ENCODE measurements at places on chromosomes 1 and 21.

- DNase-seq = no peak
Observed at GRCh38 chr1:52420713-52421112, 16.3 kb downstream of the PRPF38A start.

GRCh38 chr1:100404821-100405220 is 52.5 kb downstream of the CDC14A start:
- no peak for DNase-seq

- DNase-seq = no peak
Observed at GRCh38 chr1:88186911-88187310, 497.2 kb upstream of the PKN2 start.

- no peak for DNase-seq
Observed at GRCh38 chr1:44792736-44793502, 4.9 kb upstream of the BEST4 start.

DNA sequence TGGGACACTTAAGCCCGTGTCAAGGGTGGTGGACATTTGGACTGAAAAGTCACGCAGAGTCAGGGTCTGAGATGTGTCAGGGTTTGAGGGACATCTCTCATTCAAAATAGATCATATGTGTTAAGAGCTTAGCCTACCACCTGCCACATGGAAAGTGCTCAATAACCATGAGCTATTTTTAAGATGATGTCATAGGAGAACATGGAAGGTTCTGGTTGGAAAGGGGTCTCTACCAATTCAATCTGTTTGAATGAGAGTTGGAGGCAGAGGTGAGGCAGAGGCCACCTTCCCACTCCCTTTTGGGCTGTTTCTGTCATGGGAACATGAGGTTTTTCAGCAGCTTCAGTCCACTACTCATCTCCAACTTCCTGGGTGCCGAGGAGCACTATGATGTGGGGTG is 239.9 kb downstream of the GRIK3 start:
- DNase-seq = no peak

GRCh38 chr1:155008015-155008941 is 5.7 kb downstream of the ZBTB7B start:
- DNase-seq = no peak

DNA sequence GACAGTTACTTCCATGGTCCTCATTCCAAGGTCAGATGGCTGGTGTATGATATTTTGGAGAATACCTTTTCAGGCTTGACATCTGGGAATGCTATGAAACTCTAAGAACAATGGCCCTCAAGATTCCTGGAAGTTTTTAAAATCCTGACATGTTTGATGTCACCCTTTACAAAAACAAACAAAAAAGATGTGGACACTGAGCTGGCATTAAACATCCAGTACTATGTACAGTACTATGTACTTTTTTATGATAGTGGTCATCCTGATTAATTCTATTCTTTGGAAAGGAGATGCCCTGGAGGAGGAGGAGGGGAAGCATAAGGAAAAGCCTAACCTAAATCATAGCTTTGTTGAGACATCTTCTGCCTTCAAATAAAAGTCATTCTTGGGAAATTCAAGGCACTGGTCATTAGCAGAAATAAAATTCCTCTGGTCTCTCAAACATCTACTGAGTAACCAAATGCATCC is 235.4 kb downstream of the HMCN1 start:
- DNase-seq = no peak

DNA sequence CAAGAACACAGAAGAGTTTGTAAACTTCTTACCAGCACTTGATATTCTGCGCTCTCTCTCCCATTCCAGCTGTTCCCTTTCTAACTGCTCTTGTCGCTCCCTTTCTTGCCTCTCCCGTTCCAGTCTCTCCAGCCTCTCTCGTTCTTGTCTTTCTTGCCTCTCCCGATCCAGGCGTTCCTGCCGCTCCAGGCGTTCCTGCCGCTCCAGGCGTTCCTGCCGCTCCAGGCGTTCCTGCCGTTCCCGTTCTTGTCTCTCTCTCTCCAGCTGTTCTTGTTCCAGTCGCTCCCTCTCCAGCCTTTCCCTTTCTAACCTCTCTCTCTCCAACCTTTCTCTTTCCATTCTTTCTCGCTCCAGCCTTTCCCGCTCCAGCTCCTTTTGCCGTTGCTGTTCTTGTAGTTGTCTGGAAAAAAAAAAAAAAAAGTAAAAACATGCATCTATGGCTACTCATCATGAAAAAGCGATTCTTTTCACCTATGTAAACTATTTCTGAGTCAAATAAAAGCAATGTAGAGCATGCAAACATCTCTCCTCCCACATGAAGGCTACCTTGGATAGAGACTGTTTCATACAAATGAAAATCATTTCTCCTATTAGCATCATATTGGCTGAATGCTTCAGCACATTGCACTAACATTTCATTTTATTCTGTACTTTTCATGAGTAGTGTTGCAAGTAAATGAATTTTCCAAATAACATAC is 91.5 kb upstream of the LBR start:
- peak; percentile 61 for DNase-seq

DNA sequence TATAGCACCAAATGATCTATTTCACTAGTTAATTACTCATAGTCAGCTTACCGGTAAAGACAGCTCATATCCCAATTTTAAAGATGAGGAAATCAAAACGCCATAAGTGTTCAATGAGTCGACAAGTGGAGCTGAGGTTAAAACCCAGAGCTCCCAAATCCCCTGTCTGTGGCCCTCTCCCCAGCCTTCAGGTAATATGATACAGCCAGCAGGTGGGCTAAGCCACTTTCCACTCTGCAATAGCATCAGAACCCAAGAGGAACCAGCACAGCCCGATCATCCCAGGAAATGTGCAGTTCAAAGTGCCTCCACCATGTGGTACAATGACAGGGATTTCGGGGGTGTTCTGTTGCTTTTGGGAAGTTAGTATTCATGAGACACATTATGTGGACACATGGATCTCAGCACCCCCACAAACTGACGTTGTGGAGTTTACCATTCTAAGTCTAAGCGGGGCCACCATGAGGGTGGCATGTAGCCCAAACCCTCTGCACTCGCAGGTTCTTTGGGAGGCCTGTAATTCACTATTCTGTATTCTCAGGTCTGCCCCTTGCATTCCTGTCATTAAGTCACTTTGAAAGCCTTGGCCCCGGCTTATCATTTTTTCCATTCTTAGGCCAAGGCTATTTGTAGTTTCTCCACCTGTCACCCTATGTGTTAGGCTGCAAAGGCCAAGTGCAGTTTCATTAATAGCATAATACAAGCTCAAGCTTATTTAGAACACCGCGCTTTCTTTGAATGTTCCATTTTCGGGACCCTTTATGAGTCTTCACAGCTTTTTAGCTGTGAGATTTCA is 26.3 kb upstream of the ACTN2 start:
- no peak for DNase-seq

DNA sequence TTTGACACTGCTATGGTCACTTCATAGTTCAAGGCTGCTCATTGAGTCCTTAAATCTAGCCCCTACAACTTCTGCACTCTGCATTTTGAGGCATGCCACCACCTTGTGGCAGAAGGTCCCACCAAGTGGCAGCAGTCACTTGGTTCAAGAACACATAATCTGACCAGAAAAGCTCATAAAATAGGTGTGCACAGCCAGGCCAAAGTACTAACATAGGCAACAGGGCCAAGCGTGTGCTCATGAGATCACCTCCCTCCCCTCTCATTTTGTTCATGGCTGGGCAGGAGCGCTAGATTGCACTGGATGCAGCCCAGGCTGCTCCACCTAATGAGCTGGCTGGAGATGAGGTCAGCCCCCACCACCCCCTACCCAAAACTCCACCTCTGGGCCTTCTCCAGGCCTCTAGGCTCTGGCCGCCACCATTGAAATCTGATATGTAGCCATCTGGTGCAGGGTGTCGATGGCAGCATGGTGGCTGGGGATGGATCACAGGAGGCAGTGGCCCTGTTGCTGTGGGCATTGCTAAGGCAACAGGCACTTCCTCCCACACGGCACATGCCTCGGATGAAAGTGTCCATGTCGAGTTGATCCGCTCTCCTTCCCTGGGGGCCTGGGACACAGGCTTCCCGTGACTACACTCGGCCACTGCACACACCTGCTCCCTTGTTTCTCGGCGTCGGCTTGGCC is 193.2 kb downstream of the TRABD2B start:
- DNase-seq = peak; percentile 61

GRCh38 chr1:86396498-86396890 is 371 bp upstream of the ODF2L start:
- DNase-seq = no peak

GRCh38 chr1:102884238-102884637 is 224.1 kb downstream of the COL11A1 start:
- DNase-seq = no peak

- DNase-seq = no peak
Observed at GRCh38 chr1:77227381-77227780, 8.2 kb upstream of the PIGK start.

DNA sequence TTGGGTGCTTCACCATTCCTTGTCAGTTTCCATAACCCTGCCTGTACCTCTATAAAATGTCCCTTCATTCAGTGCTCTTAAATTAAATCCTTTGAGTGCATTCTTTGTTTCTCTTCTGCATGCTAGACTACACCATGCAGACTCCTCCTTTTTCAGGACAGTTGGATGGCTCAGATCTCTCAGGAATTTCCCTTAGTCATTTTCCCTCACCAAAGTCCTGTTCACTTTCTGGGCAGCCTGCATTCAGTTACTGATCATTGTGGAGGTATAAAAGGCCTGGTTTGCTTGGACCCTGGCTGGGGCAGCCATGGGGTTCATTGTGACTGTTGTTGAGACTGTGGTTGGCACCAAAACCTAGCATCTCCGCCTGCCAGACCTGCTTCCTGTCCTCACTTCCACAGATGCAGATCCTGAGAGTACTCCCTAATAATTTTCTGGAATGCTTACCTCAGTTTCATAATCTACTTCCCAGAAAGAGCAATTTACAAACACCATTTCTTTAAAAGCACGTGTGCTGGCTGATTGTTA is 88.4 kb downstream of the PDE4B start:
- no peak for DNase-seq

- no peak for DNase-seq
Observed at GRCh38 chr1:243354511-243355153, 98.8 kb downstream of the SDCCAG8 start.

GRCh38 chr21:32772281-32773047 is 909 bp upstream of the PAXBP1 start:
- DNase-seq = peak; percentile 71

- no peak for DNase-seq
Observed at GRCh38 chr1:2224631-2225428, 3.3 kb upstream of the SKI start.

- DNase-seq = no peak
Observed at GRCh38 chr1:71980556-71980955, 301.8 kb downstream of the NEGR1 start.

DNA sequence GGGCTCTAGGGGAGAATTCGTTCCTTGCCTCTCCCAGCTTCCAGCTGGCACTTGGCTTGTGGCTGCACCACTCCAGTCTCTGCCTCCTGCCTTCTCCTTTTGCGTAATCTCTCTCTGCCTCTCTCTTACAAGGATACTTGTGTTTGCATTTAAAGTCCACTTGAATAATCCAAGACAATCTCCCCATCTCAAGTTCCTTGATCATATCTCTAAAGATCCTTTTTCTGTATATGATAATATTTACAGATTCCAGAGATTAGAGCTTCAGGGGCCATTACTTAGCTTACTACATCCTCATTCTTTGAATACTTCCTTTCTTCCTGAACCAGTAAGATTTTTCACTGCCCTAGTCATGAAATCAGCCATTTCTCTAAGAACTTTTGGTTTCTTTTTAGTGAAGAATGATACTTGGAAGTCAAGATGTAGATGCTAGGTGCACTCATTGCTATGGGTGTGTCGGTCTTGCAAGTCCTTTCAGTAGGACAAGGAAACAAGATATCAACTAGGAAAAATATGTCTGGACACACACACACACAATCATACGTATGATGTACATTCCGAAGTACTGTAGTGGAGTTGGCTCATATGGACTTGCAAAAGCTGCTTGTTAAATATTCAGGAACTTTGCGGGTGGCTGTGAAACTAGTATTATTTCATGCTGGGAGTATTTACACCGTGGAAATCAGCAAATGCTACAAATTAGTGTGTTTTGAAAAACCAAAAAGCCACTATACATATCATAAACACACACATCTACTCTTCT is 20.8 kb upstream of the RLF start:
- no peak for DNase-seq

GRCh38 chr1:178660461-178660860 is 64.6 kb upstream of the RALGPS2 start:
- no peak for DNase-seq

GRCh38 chr1:174775621-174776020 is 224.1 kb upstream of the CACYBP start:
- DNase-seq = no peak

GRCh38 chr1:201555593-201555945 is 16.6 kb downstream of the NAV1 start:
- DNase-seq = no peak

DNA sequence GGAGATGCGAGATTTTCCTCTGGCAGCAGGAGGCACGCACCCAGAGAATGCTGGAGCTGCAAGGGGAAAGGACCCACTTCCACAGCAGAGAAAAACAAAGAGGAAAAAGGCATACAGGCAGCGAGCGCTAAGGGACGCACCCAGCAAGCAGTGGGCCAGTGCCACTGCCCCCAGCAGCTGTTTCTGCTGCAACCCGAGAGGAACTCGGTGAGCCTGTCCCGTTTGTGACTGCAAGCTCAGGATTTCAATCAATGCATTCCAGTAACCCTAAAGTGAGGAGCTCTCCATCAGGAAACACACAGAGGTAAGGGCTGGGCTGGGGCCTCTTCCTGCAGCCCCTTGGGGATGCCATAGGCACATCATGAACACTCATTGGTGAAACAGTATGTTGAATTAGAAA is 58.7 kb downstream of the ACP6 start:
- DNase-seq = peak; percentile 63

- DNase-seq = no peak
Observed at GRCh38 chr1:162210196-162210595, 140.7 kb downstream of the NOS1AP start.

GRCh38 chr1:240602189-240602588 is 9.8 kb downstream of the GREM2 start:
- DNase-seq = no peak

Data from DMS53 (cell line).